Putamen (tissue), 1 donor: ENCODE measurements at places on chromosomes 3 and 15.

GRCh38 chr3:194369522-194370279 lies at the start of gene LRRC15:
Gene LRRC15, minus strand, starts transcription at chr3:194369743. Its CDS starts 8,700 bp downstream, at chr3:194361043.
- DNase-seq, result no peak

- no peak for DNase-seq
Measured at GRCh38 chr15:38758043-38758442, 193.4 kb upstream of the RASGRP1 start.

GRCh38 chr15:80779658-80780415 lies 667 bp downstream of the CEMIP start:
- DNase-seq, result no peak

DNA sequence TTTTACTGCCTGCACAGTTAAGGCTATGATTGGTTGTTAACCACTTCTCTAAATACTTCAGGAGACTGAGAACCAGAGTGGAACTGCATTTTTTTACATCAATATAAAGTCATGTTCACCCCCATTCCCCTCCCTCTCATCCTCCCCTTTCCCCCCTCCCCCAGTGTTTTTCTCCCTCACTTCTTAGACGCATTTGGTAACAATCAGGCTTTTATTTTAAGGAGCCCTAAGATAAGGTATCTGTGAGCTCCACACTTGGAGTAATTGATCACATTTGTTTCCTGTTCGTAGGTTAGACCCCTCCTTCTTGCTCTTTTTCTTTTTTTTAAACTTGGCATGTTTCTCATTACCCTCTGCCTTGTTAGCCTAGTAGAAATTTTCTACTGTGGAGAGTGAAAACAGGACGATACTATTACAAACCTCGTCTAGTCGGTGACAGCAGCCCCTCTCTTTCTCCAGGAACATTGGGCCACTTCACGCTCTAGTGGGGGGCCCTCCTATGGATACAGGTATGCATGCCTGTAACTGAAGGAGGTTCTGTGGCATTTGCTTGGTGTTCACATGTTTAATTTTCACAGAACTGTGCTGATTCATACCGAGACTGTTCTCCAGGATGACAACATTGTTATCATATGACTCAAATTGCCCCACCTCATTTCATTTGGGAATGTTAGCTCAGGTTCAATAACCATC lies 314.4 kb downstream of the MECOM start:
- no peak for DNase-seq

- DNase-seq, result no peak
Measured at GRCh38 chr3:179460260-179460659, 9.0 kb upstream of the GNB4 start.
